Iris pigment epithelial cell (primary cell): ENCODE measurements at places on chromosomes 7 and 10.

- DNase-seq: peak; percentile 29
Observed at GRCh38 chr7:147013825-147014224, 897.2 kb downstream of the CNTNAP2 start.

DNA sequence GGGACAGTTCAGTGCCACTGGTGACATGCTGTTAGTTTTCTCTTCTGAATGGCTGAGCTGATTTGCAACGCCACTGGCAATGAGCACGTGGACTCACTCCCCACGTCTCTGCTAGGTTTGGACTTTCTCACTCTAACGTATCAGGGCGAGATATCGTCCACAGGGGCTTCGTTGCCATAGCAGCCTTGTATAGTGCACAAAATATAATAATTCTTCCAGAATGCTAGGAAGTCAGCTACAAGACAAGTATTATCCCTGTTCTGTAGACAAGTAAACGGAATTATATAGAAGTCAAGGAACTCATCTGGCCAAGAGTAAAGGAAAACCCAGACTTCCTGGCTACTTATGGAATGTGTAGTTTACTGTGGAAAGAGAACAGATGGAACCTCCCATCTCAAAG is 226.8 kb downstream of the ARHGAP21 start:
- no peak for DNase-seq

DNA sequence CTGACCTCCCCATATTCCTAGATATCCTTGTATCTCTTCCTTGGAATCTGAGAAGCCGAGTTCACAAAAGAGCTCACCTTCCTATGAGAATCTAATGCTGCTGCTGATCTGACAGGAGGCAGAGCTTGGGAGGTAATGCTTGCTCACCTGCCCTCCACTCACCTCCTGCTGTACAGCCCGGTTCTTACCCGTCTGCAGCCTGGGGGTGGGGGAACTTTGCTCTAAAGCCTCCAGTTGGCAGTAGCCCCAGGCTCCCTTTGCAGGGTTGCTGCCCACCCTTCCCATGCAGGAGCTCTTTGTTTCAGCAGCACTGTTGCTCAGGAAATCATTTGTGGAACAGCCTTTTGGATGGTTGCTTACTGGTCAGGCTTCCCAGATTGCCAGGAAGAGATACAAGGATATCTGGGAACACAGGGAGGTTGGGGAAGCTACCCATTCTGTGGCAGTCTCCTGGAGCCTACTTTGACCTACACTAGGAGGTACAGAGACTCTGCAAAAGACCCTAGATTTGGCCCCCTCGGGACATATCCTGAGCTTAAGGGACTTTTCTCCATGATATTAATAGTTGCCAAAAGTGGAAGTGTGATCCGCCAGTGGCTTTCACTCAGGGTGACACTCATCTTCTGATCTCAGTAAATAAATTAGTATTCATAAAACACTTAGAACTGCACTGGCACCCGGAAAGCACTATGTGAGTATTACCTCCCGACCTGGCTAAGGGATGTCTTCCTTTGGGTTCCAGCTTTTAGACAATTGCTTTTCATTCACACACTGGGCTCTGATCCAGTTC is 363.7 kb upstream of the PODXL start:
- DNase-seq: no peak

DNA sequence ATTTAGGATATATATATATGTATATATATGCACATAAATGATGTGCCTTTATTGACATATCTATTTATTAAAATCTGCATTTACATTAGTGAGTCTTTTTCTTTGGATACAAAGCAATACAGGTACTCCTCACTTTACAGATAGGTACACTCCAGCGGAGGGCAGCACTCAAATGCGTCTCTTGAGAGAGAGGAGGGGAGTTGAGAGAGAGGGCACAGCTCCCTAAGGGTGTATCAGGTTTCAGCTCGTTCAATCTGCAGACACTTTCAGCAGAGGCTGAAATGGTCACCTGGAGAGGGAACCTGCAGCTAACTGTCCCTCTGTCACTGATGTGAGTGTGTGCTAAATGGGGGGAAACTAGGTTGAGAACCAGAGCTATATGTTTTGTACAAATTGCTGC is 21.5 kb downstream of the C10orf53 start:
- no peak for DNase-seq

DNA sequence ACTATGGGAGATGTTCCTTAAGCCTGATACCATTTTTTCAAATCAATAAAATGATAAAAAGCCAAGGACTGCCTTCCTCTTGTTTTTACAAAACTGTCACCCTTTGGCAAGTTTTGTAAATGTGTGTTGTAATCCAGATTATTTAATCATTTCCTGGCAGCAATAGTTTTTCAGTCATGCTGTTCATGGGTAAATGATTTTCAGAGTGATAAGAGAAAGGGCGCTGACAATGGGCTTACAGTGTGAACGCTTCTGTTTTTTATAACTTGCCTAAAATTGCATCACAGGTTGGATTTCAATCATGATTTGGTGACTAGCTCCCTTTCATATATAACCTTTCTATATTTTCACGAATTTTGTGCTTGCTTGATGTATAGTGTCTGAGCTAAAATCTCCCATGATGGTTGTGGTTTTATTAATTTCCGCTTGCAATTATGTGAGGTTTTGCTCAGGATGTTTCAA is 19.0 kb upstream of the DMBT1 start:
- no peak for DNase-seq

GRCh38 chr7:154792436-154793055 is 210.4 kb downstream of the PAXIP1 start:
- DNase-seq: no peak

DNA sequence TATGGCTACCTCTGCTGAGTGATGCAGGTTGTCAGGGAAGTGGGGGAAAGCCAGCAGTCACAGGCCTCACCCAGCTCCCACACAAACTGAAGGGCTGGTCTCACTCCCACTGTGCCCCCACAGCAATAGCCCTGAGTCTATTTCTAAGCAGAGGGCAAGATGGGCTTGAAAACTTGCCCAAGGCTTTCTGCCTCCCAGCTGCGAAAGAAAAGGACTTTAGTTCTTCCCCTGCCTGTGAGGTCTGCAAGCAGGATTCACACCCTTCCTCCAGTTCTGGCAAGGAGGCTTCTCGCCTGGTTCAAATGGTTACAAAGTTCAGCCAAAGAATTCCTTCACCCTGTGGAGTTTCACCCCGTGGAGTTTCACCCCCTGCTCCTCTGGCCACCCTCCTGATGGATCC is 63.3 kb upstream of the PRLHR start:
- no peak for DNase-seq

DNA sequence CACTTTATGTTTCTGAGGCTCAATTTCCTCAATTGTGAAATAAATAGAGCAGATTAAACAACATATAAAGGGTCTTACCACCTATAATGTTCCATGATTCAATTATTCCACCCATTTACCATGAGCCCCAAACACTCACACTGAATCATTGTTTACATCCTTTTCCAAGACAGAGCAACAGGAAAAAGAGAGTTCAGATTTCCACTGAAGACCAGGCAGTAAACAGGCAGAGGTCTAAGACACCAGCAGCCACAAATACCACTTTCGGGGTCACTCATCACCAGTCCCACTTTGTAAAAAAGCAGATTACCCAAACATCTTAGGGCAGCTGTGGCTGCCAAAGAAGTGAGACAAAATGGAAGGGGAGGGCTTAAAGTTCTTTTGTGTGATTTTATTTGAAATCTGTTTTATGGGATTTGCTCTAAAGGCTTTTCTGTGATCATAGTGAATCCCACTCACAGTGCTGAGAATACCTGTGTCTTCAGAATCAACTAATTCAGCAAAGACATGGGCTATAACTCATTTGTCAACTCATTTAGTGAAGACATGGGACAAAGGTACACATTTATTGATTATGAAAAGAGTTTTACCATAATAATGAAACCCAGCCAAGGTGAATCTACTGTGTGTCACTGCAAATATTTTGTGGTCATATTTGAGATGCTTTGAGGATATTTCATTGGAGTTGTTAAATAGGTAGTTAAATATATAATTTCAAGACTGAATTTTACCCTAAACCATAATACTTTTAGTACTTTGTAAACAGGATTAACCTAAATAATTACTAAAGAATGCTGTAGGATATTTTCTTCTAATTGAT is 24.8 kb upstream of the DLD start:
- DNase-seq: peak; percentile 54

- no peak for DNase-seq
Observed at GRCh38 chr7:150831851-150832250, 20.5 kb upstream of the AOC1 start.

DNA sequence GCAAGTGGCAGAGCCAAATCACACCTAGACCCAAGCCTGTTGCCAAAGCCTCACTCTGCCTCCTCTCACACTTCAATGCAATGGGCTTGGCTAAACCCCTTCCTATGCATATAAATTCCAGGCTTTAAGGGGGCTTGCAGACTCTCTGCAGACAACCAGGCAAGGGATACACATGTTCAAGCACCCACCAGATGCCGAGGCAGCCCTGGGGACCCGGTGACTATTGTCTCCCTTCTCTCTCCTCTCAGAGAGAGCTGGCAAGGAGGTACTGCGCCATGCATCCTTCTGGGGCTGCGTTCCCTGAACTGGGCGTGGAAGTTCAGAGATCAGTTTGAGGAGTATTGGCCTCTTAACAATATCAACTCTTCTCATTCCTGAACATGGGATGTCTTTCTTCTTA is 131.2 kb downstream of the ARHGAP22 start:
- DNase-seq: no peak

DNA sequence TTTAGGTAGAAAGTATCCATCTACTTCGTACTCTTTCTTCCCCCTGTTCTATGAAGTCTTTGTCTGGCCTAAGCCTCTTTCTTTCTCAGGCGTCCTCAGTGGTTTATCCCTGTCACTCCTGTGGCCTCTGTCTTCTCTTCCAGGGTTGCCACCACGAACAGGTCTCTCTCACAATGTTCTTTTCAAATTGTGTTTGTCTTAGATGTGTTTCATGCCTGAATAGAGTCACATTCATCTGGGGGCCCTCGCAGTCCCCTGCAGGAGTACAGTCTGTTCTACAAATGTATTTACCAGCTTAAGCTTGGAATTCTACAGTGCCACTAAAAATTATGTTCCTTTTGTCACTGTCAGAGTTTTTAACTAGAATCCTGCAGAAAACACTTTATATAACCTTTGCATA is 680.4 kb upstream of the FOXK1 start:
- DNase-seq: no peak

GRCh38 chr10:5550250-5550545 is 25.4 kb downstream of the CALML3 start:
- DNase-seq: no peak

DNA sequence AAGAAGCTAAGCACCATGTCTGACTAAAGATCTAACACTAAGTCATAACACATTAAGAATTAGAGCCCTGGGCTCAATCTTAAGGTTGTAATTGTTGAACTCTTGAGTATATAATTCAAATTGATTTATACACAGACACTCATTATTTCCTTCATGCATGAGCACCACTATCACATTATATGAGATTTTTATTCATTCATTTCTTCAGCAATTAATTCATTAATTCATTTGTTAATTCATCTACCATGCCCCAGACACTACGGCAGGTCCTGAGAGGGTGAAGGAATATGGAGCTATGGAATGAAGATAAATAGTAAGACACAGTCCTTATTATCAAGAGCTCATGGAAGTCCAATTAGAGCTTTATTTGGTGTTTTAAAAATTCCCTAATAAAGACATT is 41.9 kb downstream of the ETV1 start:
- DNase-seq: no peak

- DNase-seq: peak; percentile 76
Observed at GRCh38 chr7:79298145-79298760, 155.2 kb downstream of the MAGI2 start.

GRCh38 chr7:35734001-35734483 is 39.1 kb upstream of the HERPUD2 start:
- DNase-seq: no peak

DNA sequence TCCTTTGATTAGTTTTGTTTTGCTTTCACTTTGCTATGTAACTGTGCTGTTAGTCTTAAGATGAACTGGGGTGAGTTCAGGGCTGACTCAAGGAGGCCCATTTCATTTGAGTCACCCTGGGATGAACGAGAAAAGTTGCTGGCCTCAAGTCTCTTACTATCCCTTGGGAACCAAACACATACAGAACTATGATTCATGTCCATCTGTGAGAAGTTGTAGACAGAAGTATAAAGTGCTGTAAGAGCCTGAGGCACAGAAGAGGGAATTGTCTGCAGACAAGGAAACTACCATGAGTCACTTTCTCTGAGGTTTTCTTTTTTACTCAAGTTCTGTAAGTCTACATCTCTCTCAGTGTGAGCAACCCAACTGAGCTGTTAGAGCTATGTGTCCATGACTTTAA is 179.8 kb upstream of the CSTF2T start:
- DNase-seq: peak; percentile 97

DNA sequence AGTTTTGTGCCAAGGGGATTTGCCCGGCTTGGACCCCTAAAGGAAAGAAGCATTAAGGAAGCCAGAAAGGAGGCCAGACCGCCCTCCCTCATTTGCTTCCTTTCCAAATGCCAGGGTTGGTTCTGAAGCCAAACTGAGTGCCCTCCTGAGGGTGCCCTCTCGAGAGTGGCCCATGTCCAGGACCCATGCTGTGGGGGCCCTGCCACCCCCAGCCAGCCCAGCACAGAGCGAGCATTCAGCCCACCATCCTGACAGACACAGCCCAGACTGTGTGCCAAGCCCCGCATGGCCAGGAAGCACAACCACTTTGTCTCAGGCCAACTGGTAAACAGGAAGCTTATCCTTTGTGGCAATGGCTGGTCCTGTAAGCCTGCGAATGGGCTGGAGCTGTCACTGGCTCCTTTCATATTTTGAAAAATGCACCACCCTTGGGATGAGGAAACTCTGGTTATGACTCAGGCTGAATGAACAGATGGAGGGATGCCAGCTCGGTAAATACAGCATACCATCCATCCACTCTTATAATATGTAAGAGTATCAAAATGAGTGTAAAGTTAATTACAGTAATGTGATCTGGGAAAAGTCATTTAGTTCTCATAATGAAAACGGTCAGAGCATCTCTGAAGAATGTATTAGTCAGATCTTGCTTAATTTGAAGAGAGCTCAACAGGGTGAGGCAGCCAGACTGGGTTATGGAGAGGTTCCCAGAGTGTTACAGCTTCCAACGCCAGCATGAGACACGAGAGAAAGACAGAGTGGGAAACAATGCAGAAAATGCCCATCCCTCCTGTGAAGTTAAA is 65.0 kb downstream of the STK17A start:
- peak; percentile 99 for DNase-seq

GRCh38 chr7:137774793-137775201 is 72.0 kb downstream of the DGKI start:
- peak; percentile 43 for DNase-seq

- DNase-seq: no peak
Observed at GRCh38 chr7:80224415-80224814, 89.8 kb downstream of the GNAI1 start.
